NCI-H146 (cell line): ENCODE measurements at places on chromosomes 2 and 18.

GRCh38 chr2:72759755-72760154 lies 66.1 kb downstream of the EXOC6B start:
- no peak for DNase-seq

DNA sequence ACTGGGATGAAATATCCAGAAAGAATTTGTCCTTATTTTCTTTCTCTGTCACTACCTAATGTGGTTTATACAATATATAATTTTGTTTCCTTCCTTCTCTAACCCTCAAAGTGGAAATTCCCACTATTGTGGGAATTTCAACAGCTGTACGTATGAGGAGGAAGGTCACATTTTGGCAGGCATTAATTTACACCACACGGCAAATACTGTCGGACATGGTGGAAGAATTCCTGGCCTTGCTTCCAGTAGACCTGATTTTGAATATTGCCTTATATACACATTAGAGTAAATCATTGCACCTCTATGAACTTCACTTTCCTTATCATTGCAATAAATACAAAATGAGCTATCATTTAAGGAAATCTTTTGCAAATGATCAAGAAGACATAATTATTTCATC lies 358.1 kb upstream of the ETAA1 start:
- no peak for DNase-seq

DNA sequence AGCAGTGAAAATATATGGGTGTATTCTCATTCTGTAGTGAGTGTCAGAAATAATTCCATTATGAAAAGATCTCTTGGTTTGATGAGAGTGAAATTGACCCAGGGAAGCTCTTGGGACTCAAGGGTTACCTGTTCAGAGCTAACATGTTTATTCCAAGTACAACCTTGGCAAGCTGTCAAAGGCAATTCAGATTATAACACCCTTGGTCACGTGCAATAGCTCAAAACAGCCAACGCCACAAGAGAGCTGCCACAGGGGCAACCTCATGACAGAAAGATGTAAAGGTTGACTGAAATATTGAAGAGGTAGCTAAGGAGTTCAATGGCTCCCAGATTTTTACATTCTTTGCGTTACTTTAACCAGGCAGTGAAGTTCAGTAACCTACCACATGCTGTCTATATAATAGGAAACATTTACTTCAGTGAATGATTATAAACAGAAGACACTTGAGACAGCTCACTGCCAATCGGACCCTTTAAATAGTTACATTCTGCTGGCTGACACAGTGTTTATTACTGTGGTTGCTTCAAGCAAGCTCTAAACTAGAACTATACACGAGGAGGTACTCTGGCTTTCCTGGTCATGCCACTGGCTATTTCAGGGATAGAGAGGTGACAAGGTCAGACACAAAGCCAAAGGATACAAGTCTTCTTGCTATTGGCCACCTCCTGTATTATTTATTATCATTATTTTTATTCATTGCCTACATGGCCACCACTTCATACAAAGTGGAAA lies 187.3 kb downstream of the PID1 start:
- DNase-seq: no peak

DNA sequence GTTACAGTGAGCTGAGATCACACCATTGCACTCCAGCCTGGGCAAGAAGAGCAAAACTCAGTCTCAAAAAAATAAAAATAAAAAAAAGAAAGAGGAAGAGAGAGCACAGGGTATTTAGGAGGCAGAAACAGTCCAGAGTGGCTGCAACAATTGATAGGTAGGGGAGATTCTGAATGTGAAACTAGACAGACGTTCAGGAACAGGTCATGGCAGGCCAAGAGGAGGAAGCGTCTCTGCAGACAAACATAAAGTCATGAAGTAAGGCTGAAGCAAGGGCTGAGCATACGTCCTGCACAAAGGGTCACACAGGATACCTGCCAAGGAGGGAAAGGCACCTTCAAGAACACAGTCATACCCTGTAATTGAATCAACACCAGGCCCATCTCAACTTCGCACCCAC lies 64.1 kb upstream of the ZNF532 start:
- DNase-seq: no peak

GRCh38 chr2:217742276-217742675 lies 260.5 kb downstream of the TNS1 start:
- no peak for DNase-seq
